ENCODE measurements at places on chromosomes 1 and 21.

DNA sequence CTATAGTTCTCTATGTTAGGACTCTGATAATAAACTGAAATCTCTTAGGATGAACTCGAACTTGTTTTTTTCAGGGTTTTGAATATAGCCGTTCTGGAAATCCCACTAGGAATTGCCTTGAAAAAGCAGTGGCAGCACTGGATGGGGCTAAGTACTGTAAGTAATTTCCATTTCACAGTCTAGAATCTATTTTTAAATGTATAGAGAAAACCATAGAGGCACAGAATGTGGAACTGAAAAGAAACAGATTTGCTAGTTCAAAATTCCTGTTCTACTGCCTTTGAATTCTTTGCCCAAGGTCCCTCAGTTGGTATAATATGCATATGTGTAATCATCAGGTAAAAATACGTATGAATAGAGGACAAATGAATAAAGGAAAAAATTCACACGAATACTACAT is 4.8 kb downstream of the CTH start:
- DNase-seq, result no peak

- no peak for DNase-seq
Observed at GRCh38 chr21:29300807-29301138, 2.1 kb downstream of the BACH1 start.

- no peak for DNase-seq
Observed at GRCh38 chr1:89708751-89709375, 75.9 kb downstream of the LRRC8C start.

DNA sequence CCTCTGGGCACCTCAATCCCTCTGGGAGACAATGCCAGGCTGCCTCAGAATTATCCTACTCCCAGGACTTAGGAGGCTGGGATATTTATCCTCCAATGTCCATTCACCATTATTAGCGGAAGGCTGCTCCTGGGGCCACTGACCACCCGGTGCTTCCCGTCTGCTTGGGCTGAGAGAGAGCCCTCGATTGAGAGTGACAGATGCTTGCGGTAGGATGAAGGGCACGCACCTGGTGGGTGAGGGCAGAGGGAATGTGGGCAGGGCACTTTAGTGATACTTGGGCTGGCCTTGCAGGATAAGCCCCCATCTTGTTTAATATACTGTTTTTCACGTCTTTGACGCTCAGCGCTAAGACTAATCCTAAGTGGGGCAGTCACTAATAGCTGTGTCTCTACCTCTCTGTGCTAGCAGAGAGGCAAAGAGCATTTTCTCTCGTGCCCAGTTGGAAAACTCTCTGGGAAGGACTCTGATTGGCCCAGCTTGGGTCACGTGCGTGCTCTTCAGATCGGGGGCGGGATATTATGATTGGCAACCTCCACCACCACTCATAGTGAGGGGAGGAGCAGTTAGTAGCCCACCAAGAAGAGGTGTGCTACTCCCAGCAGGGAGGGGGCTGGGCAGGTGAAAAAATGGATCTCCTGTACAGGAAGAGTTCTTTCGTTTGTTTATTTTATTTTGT is 10.6 kb upstream of the PARS2 start:
- no peak for DNase-seq

GRCh38 chr1:40783001-40783905 is at the start of gene KCNQ4:
TSS of gene KCNQ4 (plus strand) at chr1:40783787. CDS start at chr1:40784094, 307 bp downstream.
- peak; percentile 39 for DNase-seq

GRCh38 chr1:30536530-30536929 is 186.9 kb downstream of the MATN1 start:
- DNase-seq, result no peak

GRCh38 chr1:76428028-76428427 is 353.5 kb downstream of the ST6GALNAC3 start:
- no peak for DNase-seq

GRCh38 chr1:30600258-30600657 is 123.1 kb downstream of the MATN1 start:
- no peak for DNase-seq

- DNase-seq, result no peak
Observed at GRCh38 chr1:86775395-86775794, 71.0 kb downstream of the SH3GLB1 start.

All from stimulated activated CD4-positive, alpha-beta T cell treated with anti-CD3 and anti-CD28 coated beads, Interleukin-4, amount 100 ng/mL, for 1 hour (primary cell).